ENCODE measurements at places on chromosomes 5 and 9. TPM values are rescaled to one million over a fixed set of nuclear protein-coding genes. Genes with fewer than 3 reads are reported as not detected.

Gene IFNK
- total RNA-seq, result not detected

Gene PCDHB14
- 0.24 TPM for total RNA-seq

DNA sequence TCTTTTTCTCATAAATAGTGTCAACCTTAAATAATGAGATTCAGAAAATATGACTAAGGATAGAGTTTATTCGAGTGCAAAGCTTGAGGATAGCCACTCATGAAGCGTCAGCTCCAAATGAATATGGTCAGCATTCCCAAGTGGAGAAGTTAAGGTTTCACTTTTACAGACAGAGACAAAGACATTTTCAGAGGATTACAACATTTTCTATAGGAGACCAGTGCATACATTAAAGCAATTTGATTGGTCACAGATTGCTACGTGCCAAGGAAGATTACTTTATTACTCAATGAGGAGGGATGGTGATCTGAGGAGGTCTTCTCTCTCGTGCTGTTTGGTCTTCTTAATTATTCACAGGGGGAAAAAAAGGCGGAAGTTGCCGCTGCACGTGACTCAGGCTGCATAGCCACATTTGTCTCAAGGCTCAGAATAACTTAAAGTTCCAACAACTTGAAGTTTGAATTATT is 60.1 kb upstream of the SPATA31C2 start:
- no peak for DNase-seq

DNA sequence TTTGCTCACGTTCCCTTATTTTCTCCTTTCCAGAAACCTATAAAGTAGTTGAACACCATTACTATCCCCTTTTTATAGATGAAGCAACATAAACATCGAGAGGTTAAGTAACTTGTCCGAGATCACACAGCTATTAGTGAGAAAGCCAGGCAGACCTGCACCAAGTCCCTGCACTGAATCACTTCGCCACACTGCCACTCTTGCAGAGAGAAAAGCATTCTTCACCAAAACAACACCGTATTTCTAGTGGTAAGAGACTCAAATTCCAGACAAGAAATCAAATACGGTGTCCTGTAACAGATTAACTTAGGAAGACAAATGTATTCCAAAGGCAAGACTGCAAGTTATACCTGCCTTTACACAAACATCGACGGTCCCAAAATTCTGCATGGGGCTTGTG is 82.0 kb upstream of the DMRT1 start:
- DNase-seq, result no peak

- DNase-seq, result peak; percentile 39
Measured at GRCh38 chr5:154753792-154754191, 1.4 kb upstream of the LARP1 start.

DNA sequence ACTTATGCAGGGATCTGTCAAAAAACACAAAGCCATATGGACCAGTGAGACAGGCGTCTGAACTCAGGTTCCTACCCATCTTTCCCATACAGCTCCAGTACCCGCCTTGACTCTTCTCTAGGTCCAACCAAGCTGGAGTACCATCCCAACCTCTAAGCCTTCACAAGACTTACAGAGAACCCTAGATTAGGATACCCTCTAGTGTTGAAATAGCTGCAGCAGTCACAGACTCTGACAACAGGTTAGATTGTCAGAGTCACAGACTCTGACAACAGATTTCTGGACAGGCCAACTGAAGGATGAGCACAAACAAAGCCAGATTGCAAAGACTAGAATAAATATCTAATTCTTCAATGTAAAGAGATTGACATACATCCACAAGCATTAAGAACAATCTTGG is 266.1 kb downstream of the GRIA1 start:
- DNase-seq, result no peak

- DNase-seq, result no peak
Measured at GRCh38 chr9:123952641-123953495, 22.9 kb upstream of the DENND1A start.

GRCh38 chr5:167785901-167786300 is 505.5 kb upstream of the WWC1 start:
- DNase-seq, result no peak

- DNase-seq, result no peak
Measured at GRCh38 chr5:120841830-120842229, 377.7 kb downstream of the PRR16 start.

DNA sequence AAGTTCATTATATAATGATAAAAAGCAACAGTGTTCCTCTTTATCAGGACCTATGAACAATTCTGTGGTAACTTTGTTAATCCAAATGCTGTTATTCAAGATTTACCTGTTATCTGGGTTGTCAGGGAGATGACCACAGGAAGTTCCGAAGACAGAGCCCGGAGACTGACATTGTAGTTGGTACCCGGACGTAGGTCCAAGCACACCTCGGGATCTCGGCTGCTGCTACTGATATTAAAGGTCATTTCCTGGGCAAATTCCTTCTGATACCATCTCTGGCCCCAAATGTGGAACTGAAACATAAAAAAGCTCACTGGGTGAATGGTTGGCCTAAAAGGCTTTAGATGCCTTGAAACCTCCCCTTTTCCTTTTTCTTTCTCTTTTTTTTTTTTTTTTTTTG is 96.7 kb downstream of the SUSD1 start:
- DNase-seq, result no peak

GRCh38 chr9:129664746-129665388 is 580 bp upstream of the PRRX2 start:
- no peak for DNase-seq
